Activated CD4-positive, alpha-beta T cell treated with anti-CD3 and anti-CD28 coated beads, Interleukin-2, amount 10 ng/mL, durations not matched to agents 7 days and 5 days (primary cell): ENCODE measurements at places on chromosomes 11 and 22. TPM values are rescaled to one million over a fixed set of nuclear protein-coding genes. Genes with fewer than 3 reads are reported as not detected.

- H3K4me1 ChIP-seq, result peaks cover 12% of the 10 kb centered on the region
- no peaks in the 10 kb centered on the region for H3K36me3 ChIP-seq
- peaks cover 3% of the 10 kb centered on the region for H3K27me3 ChIP-seq
- H3K4me3 ChIP-seq, result no peak overlapping the region
- H3K27ac ChIP-seq, result no peak overlapping the region
- DNase-seq, result no peak
Measured at GRCh38 chr22:44483878-44484277, 14.2 kb downstream of the RTL6 start.

Gene DBX1
- total RNA-seq, result not detected

GRCh38 chr11:73170140-73170539 lies 28.0 kb upstream of the FCHSD2 start:
- no peak overlapping the region for H3K4me3 ChIP-seq
- H3K4me1 ChIP-seq, result peaks cover 8% of the 10 kb centered on the region
- H3K27me3 ChIP-seq, result peaks cover 3% of the 10 kb centered on the region
- no peak overlapping the region for H3K27ac ChIP-seq
- H3K36me3 ChIP-seq, result no peaks in the 10 kb centered on the region
- DNase-seq, result no peak

DNA sequence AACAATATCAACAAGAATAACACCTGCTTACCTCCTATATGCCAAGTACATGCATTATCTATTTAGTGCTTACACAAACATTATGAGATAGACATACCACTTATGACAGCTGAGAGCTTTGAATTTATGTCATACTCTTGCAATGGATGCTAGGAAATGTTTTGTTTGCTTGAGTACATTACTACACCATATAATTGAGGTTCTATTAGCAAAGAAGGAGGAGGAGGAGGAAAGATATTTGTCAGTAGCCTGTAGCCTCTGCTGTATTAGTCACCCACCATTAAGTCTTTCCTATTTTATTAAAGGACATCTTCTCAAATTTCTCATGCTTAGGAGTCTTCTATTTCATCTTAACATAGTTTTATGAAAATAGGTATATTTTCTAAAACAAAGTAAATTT lies 6.4 kb downstream of the ANO5 start:
- peaks cover 9% of the 10 kb centered on the region for H3K27me3 ChIP-seq
- H3K27ac ChIP-seq, result no peak overlapping the region
- no peak for DNase-seq
- H3K36me3 ChIP-seq, result no peaks in the 10 kb centered on the region

- no peak overlapping the region for H3K27ac ChIP-seq
- H3K4me3 ChIP-seq, result no peak overlapping the region
- DNase-seq, result no peak
- no peaks in the 10 kb centered on the region for H3K36me3 ChIP-seq
- peaks cover 17% of the 10 kb centered on the region for H3K4me1 ChIP-seq
Measured at GRCh38 chr11:75767228-75767572, 1.4 kb upstream of the DGAT2 start.

Gene NRIP3
- 0.75 TPM for total RNA-seq

DNA sequence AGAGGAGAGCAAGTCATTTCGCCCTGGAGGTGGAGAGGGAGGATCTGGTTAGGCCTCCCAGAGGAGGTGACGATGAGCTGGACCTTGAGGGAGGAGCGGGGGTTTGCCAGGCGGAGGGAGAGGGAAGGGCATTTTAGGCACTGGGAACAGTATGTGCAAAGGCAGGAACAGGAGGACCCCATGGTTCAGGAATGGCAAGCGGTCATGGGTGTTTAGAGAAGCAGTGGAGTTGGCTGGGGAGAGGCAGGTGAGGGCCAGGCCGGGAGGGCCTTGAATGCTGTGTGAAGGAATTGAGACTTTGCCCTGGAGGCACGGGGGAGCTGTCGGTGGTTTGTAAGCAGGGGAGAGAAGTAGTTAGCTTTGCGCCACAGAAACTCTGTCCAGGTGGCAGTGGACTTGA lies 10.3 kb downstream of the PRDM11 start:
- no peak for DNase-seq
- no peaks in the 10 kb centered on the region for H3K4me1 ChIP-seq
- no peak overlapping the region for H3K27ac ChIP-seq
- no peak overlapping the region for H3K4me3 ChIP-seq
- no peaks in the 10 kb centered on the region for H3K27me3 ChIP-seq

- H3K4me1 ChIP-seq, result no peaks in the 10 kb centered on the region
- H3K27ac ChIP-seq, result no peak overlapping the region
- no peak for DNase-seq
Measured at GRCh38 chr11:129613071-129613470, 202.6 kb upstream of the TMEM45B start.

Gene SART1
- 81.7 TPM for total RNA-seq
